ENCODE measurements at places on chromosomes 1 and 21.
A peak's percentile ranks its signal among the peaks of the same experiment; 100 is the strongest.

- no peak for DNase-seq
Measured at GRCh38 chr1:23178414-23178813, 9.8 kb upstream of the LUZP1 start.

DNA sequence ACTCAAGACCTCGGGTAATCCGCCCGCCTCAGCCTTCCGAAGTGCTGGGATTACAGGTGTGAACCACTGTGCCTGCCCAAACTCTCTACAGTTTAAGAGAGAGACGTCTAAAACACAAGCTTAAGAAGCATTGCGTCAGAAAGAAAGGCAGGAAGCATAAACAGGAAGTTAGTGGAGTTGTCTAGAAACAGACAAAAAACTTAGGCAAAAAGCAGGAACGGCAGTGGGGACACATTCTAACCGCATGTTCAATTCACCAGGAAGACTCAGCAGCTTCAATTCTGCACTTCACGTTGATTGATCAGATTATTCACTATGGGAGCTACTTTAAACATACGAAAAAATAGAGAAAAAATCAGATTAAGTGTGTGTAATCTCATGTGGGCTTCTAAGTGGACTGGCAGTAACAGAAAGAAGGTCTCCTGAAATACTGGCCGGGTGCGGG, 7.4 kb downstream of the CFAP74 start:
- no peak for DNase-seq

GRCh38 chr1:210747890-210748289, 386.1 kb downstream of the KCNH1 start:
- DNase-seq = no peak

- no peak for DNase-seq
Measured at GRCh38 chr1:180003026-180003695, 48.6 kb downstream of the CEP350 start.

DNA sequence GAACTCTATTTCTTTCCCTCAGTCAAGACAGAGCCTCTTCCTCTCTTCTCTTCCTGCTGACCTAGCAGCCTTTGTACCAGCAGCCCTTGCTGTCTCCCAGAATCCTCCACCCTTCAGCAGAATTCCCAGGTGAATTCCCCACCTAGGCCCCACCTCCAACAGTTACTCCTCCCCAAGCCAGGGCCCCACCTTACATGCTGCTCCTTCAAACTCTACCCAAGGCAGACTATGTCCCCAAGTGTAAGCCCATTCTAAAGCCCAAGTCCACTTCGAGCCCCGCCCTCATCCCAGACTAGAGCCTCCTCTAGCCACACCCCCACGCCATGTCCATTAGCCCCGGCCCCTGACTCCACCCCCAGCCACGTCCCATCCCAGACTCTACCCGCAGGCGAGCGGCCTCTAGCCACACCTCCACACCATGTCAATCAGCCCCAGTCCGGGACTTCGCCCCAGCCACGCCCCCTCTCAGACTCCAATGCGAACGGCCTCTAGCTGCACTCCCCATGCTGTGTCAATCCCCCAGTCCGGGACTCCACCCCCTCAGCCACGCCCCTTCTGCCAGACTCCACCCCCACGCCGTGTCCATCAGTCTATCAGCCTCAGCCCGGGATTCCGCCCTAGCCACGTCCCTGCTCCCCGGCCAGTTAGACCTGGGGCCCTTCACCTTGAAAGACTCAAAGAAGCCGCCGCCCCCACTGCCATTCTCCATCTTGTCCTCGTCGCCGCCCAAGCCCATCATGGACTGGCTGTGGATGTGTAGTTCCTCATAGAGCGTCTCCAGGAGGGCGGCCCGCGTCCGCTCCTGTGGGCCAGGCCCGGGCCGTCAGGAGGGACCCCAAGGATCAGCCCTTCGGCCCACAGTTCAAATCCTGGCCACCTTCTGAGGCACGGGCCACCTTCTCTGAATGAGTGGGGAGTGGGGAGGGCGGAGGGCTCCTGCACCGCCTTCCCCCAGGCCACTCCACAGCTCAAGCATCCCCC, 61.3 kb downstream of the RAP1GAP start:
- DNase-seq = peak; percentile 79

DNA sequence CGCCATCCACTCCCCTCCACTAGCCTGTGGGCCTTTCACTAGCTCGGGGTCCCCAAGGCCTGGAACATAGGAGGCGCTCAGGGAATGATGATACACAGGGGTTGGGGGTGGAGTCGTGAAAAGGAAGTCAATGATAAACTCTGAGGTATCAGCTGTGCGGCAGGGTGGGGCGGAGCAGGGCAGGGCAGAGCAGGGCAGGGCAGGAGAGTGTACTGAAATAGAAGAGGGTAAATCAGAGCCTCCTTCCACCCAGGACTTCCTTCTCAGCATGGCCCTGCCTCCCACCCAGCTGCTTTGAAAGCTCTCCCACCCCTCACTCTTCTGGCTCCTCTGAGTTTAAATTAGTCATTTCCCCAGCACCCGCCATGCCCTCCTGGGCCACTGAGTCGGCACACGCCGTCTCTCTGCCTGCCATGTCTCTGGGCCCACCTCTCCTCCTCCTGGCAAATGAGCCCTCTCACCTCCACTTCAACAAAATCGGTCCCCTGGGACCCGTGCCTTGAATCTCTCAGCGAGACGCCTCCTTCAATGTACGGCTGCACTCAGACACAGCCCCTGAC, 16.9 kb downstream of the CAPZB start:
- peak; percentile 74 for DNase-seq

- DNase-seq = no peak
Measured at GRCh38 chr1:81738875-81739274, 61.9 kb upstream of the ADGRL2 start.

DNA sequence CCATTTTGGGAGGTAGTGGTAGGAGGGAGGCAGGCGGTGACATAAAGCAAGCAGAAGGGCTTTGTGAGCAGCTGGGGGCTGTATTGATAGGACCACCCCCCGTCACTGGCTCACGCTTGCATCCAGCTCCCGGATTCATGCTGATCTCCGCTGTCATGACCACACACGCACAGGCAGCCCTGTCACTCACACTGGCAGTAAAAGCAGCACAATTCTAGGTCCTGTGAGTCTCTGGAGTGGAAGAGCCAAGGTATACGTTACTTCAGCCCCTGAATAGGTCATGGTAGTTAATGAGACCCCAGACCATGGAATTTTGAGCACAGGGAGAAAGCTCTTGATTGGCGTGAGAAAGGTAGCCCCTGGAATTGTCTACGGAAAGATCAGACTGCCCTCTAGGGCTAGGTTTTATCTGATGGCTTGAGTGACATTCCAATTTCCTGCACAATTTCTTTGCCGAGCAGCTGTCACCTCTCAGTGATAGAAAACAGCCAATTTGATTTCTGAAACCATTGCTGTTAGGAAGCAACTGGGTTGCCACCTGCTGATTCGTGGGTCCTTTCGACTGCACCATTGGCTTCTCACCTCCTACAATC, 5.4 kb downstream of the OR2B11 start:
- DNase-seq = no peak

DNA sequence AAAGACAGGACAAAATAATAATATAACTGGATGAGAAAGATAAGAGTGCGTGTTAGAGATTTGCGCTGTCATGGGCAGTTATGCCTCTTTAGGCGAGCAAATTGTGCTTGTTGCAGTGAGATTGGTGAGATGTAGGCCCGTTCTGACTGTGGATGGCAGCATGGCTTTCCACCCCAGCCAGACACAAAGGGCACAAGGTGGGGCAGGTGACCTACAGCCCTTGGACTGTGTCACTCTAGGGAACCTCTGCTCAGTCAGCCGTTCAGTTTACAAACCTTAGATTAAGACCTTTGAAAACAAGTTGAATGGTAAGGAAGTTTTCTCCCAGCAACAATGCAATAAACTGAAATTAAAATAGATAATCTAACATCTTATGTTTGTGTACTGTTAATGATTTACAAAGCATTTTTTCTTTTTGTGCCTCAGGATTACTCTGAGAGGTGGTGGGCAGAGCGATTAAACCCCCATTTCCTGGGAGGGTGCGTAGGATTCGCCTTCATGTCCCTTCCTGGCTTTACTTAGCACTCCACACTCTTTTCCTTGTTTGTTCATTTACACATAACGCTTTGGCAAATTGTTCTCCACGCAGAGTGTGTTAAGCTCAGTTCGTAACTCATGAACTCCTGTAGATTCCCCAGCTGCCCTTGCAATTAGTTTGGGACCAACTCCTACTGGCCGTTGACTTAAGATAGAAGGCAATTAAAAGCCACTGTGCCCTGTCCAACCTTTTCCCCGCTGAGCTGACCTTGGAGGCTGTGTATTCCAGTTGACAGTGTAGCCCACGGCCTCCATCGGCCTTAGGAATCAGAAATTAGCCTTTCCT, 58.1 kb upstream of the IGSF5 start:
- no peak for DNase-seq

DNA sequence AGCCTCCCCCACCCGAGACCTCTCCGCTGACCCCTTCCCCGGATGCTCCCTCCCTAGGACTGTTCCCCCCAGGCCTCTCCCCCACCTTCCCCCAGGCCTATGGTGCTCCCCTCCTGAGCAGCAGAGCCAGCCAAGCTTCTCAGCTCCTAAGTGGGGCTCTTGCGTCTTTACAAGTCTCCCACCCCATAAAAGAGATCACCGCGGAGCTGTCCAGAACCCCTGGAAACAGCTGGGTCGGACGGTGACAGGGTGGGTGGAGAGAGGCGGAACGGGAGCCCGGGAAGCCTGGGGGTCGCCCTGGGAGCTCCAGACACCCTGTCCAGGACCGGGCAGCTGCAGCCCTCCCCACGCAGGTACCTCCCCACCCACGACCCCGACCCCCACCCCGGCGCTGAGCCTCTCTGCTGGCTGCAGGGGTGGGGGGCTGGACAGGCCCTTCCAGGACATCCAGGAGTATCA, 61.2 kb downstream of the WNT9A start:
- no peak for DNase-seq

Measured in stimulated activated CD4-positive, alpha-beta T cell treated with anti-CD3 and anti-CD28 coated beads, Interleukin-15, amount 100 ng/mL, for 24 hours (primary cell).